ENCODE measurements at places on chromosomes 4 and X. TPM values are rescaled to one million over a fixed set of nuclear protein-coding genes. Genes with fewer than 3 reads are reported as not detected.

The NEXMIF gene
- total RNA-seq = not detected

The GABRA4 gene
- total RNA-seq = not detected

The SMR3B gene
- total RNA-seq = not detected

GRCh38 chr4:109994415-109994827, 81.7 kb downstream of the EGF start:
- no peaks in the 10 kb centered on the region for H3K36me3 ChIP-seq
- no peak overlapping the region for H3K27ac ChIP-seq
- H3K4me1 ChIP-seq = no peaks in the 10 kb centered on the region
- H3K27me3 ChIP-seq = peaks cover 9% of the 10 kb centered on the region
- H3K4me3 ChIP-seq = no peak overlapping the region

DNA sequence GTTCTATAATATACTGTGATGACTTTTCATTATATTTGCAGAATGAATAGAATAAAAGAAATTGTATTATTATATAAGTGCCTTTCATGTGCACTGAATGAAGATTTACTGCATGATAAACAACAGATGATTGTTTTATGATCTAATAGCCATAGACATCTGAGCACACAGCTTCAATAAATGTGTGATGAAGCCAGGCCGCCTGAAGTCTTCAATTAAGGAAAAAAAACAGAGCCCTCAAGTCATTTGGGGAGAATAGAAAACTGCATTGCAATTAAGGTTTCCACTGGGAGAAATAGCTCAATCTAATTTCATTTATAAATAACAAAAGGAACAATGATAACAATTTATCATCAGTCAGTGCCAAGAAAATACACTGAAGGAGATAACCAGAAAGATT, 955.2 kb downstream of the FSTL5 start:
- H3K4me3 ChIP-seq = no peak overlapping the region
- H3K27me3 ChIP-seq = no peaks in the 10 kb centered on the region
- H3K4me1 ChIP-seq = no peaks in the 10 kb centered on the region
- H3K27ac ChIP-seq = no peak overlapping the region
- no peaks in the 10 kb centered on the region for H3K36me3 ChIP-seq

GRCh38 chr4:27368781-27369180, 508.1 kb downstream of the STIM2 start:
- H3K4me3 ChIP-seq = no peak overlapping the region
- DNase-seq = no peak
- H3K4me1 ChIP-seq = no peaks in the 10 kb centered on the region
